Omental fat pad (tissue), 4 donors: ENCODE measurements at places on chromosomes 5 and 9. TPM values are rescaled to one million over a fixed set of nuclear protein-coding genes. Genes with fewer than 3 reads are reported as not detected.

Gene NKD2
- 7.1 TPM for total RNA-seq

Gene LPAR1
- 93.0 TPM for total RNA-seq

Gene GNG10
- total RNA-seq, result 107 TPM

Gene FEM1C
- total RNA-seq, result 25.9 TPM

Gene RPL12
- total RNA-seq, result 2,282 TPM

Gene IL5
- total RNA-seq, result not detected

Gene PCDHGA8
- 2.0 TPM for total RNA-seq

Gene CDC20B
- total RNA-seq, result not detected

Gene LOX
- total RNA-seq, result 76.5 TPM

Gene SKP2
- total RNA-seq, result 19.4 TPM

Gene AHRR
- total RNA-seq, result 0.25 TPM

Gene LCP2
- 33.5 TPM for total RNA-seq

Gene SPATA31E1
- not detected for total RNA-seq

Gene AK1
- total RNA-seq, result 28.5 TPM

Gene SAXO1
- not detected for total RNA-seq

Gene LCN12
- total RNA-seq, result not detected

Gene CTXN3
- total RNA-seq, result not detected

Gene SLC36A3
- total RNA-seq, result not detected

Gene SLC25A2
- not detected for total RNA-seq

Gene CEL
- 0.28 TPM for total RNA-seq

Gene DUSP1
- 1,645 TPM for total RNA-seq

Gene RNF183
- not detected for total RNA-seq

Gene OR1J2
- total RNA-seq, result not detected

Gene WDR38
- not detected for total RNA-seq

Gene BHMT2
- 20.8 TPM for total RNA-seq

Gene CATSPER3
- total RNA-seq, result 0.46 TPM

Gene SNAPC3
- 37.7 TPM for total RNA-seq

Gene DMRT2
- total RNA-seq, result 2.1 TPM

Gene ZFP2
- total RNA-seq, result 0.48 TPM

Gene CRB2
- total RNA-seq, result 0.32 TPM

Gene IFNA2
- total RNA-seq, result not detected
